ENCODE measurements at places on chromosomes 6 and 20.

GRCh38 chr6:35561113-35561512 lies 48.4 kb upstream of the TULP1 start:
- DNase-seq = no peak

GRCh38 chr20:50844430-50845100 lies 49.7 kb downstream of the BCAS4 start:
- no peak for DNase-seq

DNA sequence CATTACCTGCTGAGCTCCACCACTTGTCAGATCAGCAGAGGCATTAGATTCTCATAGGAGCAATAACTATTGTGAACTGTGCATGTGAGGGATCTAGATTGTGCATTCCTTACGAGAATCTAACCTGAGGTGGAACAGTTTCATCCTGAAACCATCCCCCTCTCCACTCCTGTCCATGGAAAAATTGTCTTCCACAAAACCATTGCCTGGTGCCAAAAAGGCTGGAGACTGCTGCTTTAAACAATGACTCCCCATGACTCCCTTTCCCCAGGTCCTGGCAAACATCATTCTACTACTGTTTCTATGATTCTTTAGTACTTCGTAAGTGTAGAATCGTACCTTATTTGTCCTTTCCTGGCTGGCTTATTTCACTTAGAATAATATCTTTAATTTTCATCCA lies 9.7 kb upstream of the DYNLRB1 start:
- no peak for DNase-seq

- no peak for DNase-seq
These were observed 30.6 kb downstream of the PTCHD4 start for GRCh38 chr6:48080227-48081009.
